ENCODE measurements at places on chromosomes 5 and 9.

DNA sequence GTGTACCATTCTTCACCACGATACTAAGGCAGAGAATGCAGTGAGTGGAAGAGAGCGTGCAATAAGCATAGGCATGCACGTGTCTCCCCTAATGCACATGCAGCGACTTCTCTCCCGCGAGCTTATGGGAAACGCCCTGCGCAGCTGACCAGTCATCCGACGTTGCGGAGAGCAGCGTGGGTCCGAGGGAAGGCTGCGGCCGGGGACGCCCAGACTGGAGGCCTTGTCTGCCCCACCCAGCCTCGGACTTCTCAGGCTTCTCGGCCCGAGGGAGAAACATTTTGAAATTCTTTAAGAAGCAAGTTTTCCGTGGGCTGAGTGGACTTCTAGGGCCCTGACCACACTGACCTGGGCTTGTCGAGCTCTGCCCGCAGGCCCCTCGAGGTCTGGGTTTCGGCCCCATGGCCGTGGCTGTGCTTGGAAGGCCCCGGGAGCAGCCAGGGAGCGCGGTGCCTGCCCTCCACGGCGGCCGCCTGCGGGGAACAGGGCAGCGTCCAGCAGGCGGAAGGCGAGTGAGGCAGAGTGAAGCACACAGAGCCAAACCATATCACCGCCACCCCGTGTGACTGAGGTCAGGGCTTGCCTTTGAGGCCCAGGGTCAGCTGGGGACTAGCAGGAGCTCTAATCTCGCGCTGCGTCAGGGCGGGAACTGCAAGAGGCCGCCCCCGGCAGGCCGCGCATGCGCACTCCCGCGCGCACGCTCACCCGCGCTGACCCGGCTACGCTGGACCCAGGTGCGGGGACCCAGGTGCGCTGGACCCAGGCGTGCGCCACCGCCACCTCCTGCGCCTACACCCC lies 60.0 kb upstream of the IRX1 start:
- DNase-seq: no peak

GRCh38 chr5:108827131-108827530 lies 79.4 kb downstream of the FER start:
- no peak for DNase-seq

DNA sequence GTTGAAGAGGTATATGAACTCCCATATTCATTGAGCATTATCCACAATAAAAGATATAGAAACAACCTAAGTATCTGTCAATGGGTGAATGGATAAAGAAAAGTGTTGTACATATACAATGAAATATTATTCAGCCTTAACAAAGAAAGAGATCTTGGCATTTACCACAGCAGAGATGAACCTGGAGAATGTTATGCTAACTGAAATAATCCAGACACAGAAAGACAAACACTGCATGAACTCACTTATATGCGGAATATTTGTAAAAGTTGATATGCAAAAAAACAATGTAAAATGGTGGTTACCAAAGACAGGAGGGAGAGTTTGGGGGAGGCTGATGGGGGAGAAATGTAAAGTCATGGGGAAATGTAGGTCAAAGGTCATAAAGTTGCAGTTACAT lies 278.7 kb downstream of the ZNF608 start:
- no peak for DNase-seq

DNA sequence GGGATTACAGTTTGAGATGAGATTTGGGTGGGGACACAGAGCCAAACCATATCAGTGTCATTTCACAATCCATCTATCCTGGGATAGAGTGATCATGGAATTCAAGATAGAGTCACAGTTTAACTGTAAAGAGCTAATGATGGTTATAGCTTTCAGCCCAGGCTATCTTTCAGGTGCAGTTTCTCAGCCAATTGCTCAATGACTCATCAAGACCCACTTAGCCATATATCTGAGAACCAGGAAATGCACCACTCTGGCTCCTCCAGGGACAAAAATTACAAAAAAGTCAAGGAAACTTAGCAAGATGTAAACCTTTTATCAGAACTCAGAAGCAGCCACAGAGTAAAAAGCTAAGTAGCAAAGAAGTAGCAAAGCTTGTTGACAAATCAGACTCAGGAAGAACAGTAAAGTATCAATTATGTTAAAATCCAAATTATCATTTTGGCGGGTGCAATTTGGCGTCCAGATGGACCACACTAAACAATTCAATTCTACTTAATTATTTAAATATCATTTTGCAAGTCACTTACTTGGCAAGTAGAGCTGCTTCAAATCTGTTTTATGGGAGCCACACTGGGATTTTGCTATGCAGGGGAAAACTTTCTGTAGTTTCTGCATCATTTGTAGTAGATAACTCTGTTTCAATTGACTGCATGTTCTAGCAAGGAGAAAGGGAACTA lies 169.4 kb downstream of the TLE1 start:
- no peak for DNase-seq

DNA sequence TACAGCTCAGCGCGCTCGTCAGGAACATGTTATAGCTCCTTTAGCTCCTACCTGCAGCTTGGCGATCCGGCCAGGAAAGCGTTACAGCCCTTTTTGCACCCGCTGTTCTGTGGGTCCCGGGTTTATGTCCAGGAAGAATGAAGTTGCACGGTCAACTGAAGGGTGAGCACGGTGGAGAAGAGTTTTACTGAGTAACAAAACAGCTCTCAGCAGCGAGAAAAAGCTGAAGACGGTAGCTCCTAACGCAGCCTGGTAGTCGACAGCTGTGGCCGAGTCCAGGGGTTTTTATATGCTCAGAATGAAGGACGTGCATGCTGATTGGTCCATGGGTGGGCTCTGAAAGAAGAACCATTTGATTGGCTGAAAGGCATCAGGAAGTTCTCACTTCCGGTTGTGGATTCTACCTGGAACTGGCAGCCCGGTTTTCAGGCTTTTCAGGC lies 1830.1 kb upstream of the NUDT12 start:
- no peak for DNase-seq

DNA sequence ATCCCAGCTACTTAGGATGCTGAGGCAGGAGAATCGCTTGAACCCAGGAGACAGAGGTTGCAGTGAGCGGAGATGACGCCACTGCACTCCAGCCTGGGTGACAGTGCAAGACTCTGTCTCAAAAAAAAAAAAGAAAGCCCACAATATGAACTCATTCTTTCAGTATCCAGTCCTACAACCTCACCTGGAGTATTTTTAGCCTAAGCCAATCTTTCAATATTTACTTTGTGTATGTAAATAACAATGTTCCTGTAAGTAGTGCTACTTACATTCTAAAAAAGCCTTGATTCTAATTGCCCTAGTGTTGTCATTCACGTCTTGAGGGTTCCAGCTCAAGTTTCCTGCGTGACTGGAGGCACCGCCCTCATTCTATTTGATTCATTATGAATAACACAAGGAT lies 62.0 kb downstream of the BHMT start:
- no peak for DNase-seq

DNA sequence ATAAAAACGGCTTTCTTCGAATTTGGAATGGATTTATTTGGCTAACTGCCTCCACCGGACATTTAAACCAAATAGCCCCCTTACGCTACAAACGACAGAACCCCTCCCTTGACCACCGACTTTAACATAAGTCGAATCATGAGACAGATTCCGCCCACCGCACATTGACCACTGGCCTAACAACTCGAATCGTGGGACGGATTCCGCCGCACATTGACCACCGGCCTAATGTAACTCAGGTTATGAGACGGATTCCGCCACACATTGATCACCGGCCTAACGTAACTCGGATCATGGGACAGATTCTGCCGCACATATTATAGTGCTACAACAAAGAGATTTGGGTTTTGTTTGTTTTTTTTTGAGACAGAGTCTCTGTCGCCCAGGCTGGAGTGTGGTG lies 2.7 kb upstream of the LCN9 start:
- DNase-seq: no peak

DNA sequence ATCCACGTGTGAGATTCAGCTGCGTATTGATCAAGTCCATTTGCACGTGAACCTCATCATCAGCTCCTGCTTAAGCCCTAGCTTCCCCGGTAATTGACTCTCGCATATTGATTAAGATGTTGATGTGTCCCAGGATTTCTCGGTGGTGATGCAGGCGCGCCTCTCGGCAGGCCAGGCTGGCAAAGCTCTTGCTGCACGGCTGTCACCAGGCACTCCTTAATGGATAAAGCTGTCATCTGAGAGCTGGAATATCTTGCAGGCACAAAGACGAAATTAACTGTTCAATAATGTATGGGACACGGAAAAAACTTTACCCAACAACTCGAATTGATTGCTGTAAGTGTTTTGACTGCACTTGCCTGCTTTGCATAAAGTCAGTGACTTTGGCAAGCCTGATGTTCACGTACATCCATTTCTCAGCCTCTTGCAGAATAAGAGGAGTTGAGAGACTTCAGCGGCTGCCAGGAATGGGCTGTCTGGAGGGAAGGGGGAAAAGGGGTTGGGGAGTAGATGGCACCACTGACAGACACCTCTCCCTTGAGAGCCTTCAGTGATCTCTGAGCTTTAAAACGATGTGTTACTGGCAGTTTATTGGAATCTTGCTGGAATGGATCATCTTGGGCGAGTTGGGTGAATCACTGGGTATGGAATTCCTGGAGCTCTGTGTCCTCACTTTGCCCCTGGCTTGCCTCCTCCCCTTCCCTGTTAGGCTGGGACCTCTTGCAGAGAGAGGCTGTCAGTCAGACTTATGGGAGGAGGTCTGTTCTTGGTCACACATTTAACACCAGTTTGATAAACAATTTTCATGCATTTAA lies 650.3 kb downstream of the CCDC171 start:
- peak; percentile 97 for DNase-seq

DNA sequence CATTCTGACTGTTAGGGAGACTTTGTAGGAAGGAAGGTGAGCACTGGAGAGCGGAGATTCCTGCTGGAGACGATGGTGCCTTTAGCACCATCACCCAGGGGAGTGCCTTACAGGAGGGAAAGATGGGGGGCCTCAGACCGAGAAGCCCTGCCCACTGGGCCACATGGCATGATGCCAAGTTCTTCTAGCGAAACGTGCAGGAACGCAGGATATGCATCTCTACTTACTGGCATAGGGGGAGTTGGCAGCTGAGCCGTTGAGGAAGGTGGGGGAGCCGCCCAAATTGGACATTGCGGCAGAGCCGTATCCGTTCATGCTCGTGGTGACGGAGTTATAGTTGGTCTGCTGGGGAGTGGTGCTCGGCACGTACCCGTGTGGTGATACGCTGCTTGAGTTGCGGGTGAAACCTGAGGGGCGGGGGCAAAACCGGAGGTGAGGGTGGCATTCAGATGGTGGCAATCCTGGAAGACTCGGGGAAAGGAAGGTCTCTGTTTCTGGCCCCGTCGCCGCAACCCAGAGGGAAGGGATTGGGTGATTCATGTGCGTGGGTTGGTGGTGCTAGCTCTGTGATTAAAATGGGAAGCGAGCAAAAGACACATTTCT lies 387.7 kb downstream of the EBF1 start:
- no peak for DNase-seq

DNA sequence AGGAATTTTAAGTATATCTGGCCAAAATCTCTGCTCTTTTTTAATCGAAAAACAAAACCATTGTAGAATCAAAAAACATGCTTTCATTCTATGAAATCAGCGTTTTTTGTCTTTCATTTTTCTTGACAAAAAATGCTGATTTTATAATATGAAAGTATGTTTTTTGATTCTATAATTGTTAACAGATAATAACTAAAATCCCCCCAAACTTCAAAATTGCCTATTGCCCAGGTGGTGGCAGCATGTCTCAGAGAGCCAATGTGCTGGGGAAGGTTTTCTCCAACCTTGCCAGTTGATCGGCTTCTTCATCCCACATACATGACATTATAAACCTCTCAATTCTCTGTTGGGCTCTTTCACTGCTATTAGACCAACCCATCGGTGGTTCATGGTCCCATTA lies 5.1 kb upstream of the SMIM15 start:
- peak; percentile 61 for DNase-seq

DNA sequence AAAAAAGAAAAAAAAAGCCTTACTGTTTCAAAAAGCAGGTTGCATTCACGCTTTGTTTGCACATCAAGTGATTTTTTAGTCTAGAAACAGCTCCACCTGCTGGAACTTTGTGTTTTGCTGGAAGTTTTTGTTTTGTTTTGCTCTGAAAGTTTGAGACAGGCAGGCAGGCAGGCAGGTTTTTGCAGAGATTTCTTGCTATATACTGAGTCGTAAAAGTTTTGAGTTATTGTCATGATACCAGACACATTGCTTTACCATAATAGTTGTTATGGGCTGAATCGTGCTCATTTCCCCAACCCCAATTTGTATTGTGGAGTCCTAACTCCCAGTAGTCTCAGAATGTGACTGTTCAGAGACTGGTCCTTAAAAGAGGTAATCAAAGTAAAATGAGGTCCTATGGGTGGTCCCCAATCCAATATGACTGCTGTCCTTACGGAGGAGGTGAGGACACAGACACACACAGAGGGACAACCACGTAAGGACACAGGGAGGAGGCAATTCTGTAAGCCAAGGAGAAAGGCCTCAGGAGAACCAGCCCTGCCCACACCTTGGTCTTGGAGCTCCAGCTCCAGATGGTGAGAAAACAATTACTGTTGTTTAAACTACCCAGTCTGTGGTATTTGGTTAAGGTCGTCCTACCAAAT lies 20.9 kb downstream of the OR2Y1 start:
- peak; percentile 15 for DNase-seq

Data from fibroblast of upper back skin (primary cell).